ENCODE measurements at places on chromosomes 4 and X.

DNA sequence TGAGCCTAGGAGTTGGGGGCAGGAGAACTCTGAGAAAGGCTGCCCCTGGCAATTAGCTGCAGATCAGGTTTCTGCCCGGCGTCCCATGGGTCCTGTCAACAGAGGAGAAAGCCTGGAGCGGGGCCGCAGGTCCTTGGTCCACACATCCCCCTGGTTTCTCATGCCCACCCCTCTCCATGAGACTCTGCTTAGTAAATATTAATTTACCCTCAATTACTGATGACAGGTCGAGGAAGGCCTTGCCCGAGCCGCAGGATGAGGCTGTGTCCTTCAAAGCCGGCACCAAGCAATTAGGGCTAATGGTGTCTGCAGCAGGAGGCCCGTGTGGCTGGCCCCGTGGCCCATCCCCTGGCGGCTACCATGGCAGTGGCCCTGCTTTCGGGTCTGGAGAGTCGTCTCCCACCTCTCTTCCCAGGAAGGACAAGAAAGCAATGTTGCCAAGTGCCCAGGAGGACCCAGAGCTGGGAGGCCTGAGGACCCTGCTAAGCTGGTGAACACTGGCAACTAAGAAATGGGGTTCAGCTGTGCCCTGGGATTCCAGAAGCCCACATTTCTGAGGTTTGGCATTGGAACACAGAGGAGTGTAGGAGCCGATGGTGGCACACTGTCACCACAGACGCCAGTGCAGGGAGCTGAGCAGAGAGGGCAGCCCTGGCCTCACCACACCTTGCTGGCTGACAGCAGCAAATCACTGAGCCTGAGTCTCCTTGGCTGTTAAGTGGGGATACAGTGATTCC lies 114.6 kb downstream of the CPZ start:
- no peak for DNase-seq

- DNase-seq = no peak
Observed at GRCh38 chr4:59553063-59553720, 1646.9 kb upstream of the ADGRL3 start.

DNA sequence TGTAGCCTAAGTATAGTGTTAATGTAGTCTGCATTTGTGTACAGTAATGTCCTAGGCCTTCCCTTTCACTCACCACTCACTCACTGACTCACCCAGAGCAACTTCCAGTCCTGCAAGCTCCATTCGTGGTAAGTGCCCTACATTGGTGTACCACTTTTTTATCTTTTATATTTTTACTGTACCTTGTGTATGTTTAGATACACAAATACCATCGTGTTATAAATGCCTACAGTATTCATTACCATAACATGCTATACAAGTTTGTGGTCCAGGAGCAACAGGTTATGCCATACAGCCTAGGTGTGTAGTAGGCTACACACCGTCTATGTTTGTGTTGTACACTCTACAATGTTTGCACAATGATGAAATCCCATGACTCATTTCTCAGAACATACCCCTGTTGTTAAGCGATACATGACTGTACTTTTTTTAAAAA lies 15.4 kb downstream of the TSPAN5 start:
- no peak for DNase-seq

DNA sequence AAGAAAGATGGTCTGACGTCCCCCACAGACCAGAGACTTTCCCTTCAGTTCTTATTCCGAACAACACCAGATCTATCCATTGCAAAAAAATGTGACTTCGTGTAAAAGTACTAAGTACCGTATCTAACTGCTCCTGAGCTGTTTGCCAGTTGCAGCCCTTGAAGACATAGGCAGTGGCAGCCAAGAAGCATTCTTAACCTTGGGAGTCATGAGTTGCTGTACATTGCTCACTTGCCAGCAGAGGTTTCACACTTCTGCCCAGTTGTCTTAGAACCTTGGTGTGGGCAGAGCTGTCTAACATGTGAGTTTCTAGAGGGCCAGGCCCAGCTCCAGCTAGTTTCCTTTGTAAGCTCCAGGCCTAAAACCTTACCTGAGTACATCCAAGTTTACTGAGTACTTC lies 10.5 kb upstream of the CHRDL1 start:
- no peak for DNase-seq

DNA sequence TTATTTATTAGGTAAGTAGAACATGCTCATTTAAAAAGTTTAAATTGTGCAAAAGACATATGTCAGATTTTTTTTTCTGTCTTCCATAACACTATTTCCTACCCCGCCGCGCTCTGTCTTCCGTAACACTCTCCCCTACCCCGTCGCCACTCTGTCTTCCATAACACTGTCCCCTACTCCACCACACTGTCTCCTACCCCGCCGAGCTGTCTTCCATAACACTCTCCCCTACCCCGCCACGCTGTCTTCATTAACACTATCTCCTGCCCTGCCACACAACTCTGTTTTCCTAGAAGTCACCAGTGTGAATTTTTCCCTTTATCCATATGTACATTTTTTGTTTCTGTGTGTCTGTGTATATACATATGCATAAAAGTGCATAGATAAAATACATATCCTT lies 4.4 kb downstream of the MSMO1 start:
- no peak for DNase-seq

DNA sequence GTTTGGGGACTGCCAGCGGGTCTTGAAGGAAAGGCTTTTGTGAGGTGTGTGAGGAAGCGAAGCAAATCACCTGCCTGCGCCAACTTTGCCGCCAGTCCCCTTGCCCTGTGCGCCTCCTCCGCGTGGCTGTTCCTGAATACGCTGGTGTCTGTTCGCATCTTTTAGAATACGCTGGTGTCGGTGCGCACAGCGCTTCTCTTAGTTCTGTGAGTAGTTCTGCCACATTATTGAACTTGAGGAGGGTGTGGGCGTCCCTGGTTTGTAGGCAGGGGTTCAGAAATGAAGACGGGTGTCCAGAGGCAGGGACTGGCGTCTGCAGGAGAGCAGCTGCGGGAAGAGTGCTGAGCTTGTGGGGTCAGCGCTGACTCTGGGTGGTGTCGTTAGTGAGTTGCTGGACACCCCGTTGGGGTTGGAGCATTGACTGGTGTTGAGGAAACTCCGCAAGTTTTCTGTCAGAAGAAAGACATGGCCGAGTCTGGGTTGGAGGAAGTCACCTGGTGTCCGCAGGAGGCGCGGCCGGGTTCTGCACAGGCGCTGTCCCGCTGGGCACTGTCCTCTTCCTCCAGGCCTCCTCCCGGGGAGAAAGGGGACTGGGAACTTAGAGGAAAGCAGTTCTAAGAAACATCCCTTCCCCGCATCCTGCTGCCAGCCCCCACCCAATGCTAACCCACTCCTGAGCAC lies 930 bp downstream of the ZNF718 start:
- DNase-seq = peak; percentile 33

- DNase-seq = no peak
Observed at GRCh38 chr4:153651116-153651515, 33.0 kb upstream of the TLR2 start.

- DNase-seq = no peak
Observed at GRCh38 chrX:13377550-13377934, 57.7 kb upstream of the ATXN3L start.

GRCh38 chrX:153319295-153320046 lies 2.1 kb downstream of the PNMA6F start:
- DNase-seq = no peak

DNA sequence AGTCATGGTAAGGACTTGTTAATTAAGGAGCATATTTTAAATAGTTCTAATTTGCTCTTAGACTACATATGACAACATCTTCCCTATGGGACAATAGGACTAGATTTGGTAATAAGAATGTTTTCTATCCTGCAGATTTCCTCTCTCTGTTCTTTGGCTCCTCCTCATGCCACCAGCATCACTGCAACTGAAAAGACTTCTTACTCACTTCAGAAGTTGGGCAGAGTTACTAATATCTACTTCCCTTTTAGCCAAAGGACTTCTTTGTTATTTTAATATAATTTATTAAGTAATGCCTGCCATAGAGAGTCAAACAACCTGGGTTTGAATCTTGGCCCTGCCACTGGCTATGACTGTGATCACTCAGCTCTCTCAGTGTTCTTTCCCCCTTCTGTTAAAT lies 16.4 kb downstream of the MMAA start:
- no peak for DNase-seq

DNA sequence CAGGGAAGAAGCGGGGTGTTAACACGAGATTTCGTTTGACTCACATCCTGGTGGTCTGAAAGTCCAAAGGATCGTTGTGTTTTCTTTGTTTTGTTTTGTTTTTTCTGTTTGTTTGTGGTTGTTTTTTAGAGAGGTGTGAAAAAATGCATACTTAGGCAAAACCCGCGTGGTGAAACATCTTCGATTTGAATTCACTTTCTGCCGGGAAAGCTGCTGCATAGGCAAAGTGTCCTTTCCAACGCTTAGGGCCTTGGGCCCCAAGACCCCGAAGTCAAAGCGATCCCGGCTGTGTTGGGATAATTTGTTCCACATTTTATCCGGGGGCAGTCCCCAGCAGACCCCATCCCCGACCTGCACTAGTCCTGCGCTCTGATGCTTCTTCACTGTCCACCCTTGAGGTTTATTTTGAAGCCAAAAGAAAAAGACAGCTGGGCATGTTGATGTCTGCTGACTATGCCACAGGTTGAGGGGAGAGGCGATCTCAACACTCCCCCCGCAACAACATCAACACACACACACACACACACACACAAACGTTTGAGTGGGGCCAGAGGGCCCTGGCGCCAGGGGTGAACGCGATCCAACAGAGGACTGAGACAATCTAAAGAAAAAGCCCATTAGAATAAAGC lies 2.0 kb downstream of the MSX1 start:
- no peak for DNase-seq

- no peak for DNase-seq
Observed at GRCh38 chrX:17861489-17862011, 452 bp upstream of the RAI2 start.

DNA sequence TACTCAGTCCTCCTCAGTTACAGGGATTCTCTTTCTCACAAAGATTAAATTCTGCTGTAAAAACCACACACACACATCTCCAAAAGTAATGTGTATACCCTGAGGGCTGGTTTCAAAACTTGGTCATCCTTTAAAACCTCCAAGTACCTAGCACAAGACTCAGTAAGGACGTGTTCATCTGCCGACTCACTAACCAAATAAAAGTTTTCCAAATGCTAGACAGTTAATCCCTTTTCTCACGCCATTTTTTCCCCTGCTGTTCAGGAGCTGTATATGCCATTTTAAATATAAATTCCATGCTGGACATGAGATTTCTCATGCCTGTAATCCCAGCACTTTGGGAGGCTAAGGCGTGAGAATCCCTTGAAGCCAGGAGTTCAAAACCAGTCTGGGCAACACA lies 3.9 kb upstream of the SAT1 start:
- no peak for DNase-seq

DNA sequence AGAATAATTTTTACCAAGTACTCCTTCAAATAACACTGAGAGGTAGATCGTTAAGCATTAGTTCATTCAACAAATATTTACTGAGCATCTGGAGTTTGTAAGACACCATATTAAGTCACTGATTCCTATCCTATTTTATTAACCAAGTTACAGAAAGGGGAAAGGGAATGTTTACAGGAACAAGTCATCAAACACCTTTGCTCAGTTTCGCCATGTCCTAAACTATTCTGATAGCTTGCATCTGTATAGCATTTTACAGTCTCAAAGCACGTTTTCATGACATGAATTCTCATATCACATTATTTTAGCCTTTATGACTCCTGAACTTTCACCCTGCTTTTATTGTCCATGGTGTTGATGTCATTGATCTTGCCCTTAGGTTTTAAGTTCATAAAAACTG lies 89.2 kb downstream of the AREG start:
- no peak for DNase-seq

- DNase-seq = no peak
Observed at GRCh38 chrX:6465756-6466155, 69.2 kb downstream of the VCX3A start.

GRCh38 chrX:122972604-122973003 lies 211.5 kb upstream of the GRIA3 start:
- no peak for DNase-seq

- no peak for DNase-seq
Observed at GRCh38 chrX:19709812-19710518, 177.4 kb downstream of the SH3KBP1 start.

DNA sequence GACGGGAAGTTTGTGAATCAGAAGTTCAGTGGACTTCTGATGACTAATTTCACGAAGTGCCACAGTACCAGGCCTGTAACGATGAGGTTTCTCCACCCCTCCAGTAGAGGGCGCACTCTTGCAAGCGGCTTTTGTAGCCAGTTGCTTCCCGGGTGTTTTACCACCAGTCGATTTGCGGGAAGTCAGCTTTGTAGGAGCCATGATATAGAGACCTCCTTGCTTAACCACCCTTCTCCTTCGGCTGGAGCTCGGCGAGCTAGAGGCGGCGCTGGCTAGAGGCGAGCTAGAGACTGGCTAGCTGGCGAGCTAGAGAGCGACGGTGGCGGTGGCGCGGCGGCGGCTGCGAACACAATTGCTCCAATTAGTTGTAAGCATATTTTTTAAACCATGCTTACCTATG lies 72.0 kb downstream of the IL1RAPL1 start:
- DNase-seq = no peak

DNA sequence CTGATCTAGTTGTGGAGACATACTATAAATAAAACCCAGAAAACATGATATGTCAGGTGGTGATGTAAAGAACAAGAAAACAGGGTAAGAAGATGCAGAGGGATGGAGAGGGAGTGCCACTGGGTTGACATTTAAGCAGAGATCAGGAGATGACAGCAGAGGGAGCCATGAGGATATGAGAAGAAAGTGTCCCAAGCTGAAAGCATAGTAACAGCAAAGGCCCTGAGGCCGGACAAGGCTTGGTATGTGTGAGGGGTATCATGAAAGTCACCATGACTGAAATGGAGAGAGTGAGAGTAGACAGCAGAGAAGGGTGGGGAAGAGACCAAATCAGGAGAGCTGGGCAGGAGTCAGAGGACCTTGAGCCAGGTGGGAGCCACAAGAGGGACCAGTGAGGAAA lies 3.4 kb downstream of the GPKOW start:
- DNase-seq = no peak

DNA sequence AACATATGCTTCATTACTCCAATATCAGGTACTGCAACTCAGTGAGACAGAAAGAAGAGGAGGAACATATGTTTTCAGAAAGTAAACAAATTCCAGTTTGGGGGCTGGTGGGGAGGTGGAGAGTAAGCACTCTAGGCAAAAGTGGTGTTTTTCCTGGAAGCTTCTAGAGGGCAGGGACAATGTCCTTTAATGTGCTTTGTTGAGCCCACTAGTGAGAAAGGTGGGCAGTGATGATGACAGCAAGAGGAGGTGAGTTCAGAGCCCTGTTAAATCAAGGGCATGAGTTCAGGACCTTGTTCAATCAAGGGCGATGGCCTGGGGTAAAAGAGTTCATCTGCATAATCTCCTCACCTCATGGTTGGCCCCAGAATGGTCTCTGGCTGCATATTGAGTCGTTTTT lies 38.4 kb downstream of the GPC3 start:
- DNase-seq = no peak

DNA sequence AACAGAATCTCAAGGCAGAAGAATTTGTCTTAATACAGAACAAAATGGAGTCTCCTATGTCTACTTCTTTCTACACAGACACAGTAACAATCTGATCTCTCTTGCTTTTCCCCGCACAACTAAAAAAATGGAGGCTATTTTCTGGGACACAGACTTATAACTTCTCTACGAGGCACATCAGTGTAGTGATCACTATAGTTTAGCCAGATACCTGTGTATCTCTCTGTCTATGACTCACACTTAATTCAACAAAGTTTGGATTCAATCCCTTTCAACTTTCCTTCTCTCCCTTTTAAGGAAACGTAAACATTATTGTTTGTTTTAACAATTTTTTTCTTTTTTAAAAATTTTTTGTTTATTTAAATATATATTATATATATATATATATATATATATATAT lies 29.4 kb downstream of the APELA start:
- no peak for DNase-seq
